Activated CD4-positive, alpha-beta T cell treated with anti-CD3 and anti-CD28 coated beads, Interleukin-2, amount 10 ng/mL, durations not matched to agents 24 days and 14 days (primary cell): ENCODE measurements at places on chromosomes 13 and 19. TPM values are rescaled to one million over a fixed set of nuclear protein-coding genes. Genes with fewer than 3 reads are reported as not detected.

GRCh38 chr19:33621065-33621785 is 528 bp upstream of the CHST8 start:
- no peak for DNase-seq

- DNase-seq = no peak
Measured at GRCh38 chr19:19205416-19206410, 2.5 kb upstream of the NR2C2AP start.

- no peak for DNase-seq
Measured at GRCh38 chr13:66369666-66370065, 860.5 kb downstream of the PCDH9 start.

DNA sequence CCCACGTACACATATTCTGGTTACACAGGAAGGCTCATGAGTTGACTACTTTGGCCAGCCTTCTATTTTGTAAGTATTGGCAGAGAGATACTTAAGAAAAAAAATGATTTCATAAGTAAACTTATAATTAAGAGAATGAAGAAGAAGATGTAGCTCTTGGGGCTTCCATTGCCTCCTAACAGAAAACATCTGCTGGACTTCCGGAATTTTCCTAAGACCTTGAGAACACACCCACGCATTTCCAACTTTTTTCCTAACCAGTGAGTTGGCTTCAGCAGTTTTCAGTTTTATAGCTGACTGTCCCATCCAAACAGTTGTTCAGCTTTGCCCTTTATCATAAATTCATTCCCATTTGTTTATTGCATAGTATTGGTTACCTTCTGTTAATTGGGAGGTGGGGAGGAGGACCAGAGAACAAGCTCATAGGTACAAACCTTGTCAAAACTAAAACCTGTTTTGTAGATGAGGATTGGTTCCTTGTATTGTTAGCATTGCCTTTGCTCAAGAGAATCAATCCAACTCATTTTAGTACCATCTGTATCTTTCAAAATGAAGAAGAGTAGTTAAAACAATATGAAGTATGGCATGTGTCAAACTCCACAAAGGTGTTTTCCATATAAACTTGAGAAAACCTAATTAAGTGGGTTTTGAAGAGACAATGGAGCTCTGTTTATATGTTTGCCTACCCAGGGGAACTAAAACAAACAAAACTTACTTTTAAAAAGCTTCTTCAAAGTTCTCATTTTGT is 93.9 kb downstream of the COL4A2 start:
- DNase-seq = no peak

DNA sequence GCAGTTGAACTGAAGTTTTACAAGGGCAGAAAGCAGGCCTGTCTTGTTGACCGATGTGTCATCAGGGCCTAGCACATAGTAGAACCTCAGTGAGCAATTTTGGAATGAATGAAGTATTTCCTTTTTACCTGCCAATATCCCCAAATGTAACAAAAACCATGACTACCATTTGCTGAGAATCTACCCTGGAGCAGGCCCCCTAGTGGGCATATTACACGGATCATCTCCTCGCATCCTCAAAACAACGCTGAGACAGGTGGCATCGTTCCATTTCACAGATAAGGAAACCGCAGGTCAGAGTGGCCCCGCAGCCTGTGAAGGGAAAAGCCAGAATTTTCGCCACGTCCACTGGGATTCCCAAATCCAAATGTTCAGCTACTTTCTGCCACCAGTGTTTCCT is 77.9 kb downstream of the CACNA1A start:
- peak; percentile 60 for DNase-seq

DNA sequence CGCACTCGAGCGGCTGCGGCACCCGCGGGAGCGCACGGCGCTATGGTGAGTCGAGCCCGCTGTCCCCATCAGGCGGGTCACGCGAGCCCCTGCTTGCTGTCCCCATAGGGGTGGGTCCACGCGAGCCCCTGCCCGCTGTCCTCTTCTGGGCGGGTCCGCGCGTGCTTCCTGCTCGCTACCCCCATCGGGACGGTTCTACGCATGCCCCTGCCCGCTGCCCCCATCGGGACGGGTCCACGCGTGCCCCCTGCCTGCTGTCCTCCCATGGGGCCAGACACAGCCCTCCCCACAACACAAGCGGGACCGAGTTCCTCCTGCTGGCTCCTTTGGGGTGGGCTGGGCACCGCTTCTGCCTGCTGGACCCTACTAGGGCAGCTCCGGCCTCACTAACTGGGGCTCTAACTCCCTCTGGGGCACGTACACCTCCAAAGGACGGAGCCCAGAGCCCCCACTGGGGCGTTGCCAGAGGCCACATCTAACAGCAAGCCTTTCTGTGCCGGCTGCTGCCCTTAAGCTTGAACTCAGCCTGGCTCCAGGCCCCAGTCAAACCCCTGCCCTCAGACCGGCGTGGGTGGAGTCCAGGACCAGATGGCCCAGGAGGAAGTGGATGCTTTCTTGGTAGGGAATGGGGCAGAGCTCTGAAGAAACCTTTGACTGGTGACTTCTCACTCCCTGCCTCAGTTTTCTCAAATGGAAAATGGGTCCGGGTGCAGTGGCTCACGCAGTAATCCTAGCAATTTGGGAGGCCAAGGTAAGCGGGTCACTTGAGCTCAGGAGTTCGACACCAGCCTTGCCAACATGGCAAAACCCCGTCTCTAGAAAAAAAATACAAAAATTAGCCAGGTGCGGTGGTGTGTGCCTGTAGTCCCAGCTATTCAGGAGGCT is 722 bp downstream of the COLGALT1 start:
- DNase-seq = peak; percentile 85

GRCh38 chr19:44851427-44851826 is 5.3 kb downstream of the NECTIN2 start:
- no peak for DNase-seq

GRCh38 chr13:49412749-49413148 is 31.1 kb downstream of the CAB39L start:
- DNase-seq = no peak

- no peak for DNase-seq
Measured at GRCh38 chr19:21947775-21948174, 63.0 kb downstream of the ZNF208 start.

The LHB gene
- not detected in 2 replicates for total RNA-seq

The NLRP11 gene
- not detected in 2 replicates for total RNA-seq

The ZNF814 gene
- 17.5 and 17.7 TPM in 2 replicates for total RNA-seq

The KLK8 gene
- total RNA-seq = not detected in 2 replicates

The AKAP8 gene
- 55.4 and 56.2 TPM in 2 replicates for total RNA-seq

The LILRA5 gene
- not detected in 2 replicates for total RNA-seq
